Activated effector memory CD4-positive, alpha-beta T cell treated with Interleukin-2 at 50 U/mL for 16 hours (primary cell): ENCODE measurements at places on chromosomes 7 and 10.

- DNase-seq, result no peak
These were observed 131.9 kb downstream of the GRID1 start for GRCh38 chr10:86234541-86235270.

DNA sequence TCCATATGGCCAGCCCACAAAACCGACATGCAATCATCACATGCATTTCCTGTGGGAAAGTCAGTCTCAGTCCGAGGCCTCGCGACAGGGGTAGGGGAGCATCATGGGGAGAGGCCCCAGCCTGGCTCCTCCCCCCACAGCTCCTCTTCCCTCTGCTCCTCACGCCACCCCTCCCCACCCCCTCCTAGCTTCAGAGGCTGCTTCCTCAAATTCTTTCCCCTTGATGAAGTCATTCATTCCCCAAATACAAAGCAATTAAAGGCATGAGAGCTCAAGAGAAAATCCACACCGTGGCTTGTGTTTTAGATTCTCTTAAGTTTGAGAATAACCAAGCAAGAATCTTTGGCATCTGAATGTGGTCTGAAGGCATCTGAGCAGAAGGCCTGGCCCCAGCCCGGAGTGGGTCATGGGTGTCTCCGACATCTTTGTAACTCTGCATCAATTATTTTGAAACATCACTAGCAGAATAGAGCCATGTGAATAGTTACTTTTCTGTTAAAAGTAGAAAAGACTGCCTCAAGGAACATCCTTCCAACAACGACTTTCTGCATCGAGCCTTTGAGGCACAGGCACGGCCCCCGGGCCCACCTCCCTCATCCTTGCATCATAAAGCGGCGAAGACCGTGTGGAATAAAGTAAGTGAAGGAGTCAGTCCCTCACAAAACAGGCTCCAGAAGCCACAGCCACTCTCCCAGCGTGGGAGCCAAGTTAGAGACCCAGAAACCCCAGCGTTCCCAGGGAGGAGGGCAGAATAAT is 90.9 kb downstream of the DIP2C start:
- no peak for DNase-seq

GRCh38 chr7:94409200-94409948 is 14.7 kb downstream of the COL1A2 start:
- DNase-seq, result no peak

- no peak for DNase-seq
These were observed 59.7 kb downstream of the ANKRD61 start for GRCh38 chr7:6090738-6091505.

GRCh38 chr7:133999178-133999577 is 128.0 kb upstream of the LRGUK start:
- DNase-seq, result no peak
